ENCODE measurements at places on chromosomes 11 and 22. TPM values are rescaled to one million over a fixed set of nuclear protein-coding genes. Genes with fewer than 3 reads are reported as not detected.

Gene DAGLA
- total RNA-seq: 20.3 TPM

Gene CNGA4
- not detected for total RNA-seq

Gene THRSP
- not detected for total RNA-seq

Gene PHETA2
- 15.2 TPM for total RNA-seq

Gene UPK3A
- total RNA-seq: not detected

Gene MMP11
- 1.7 TPM for total RNA-seq

Gene LAYN
- 8.6 TPM for total RNA-seq

Gene SCARF2
- 9.8 TPM for total RNA-seq

Gene FGF3
- not detected for total RNA-seq

Gene OR10A2
- not detected for total RNA-seq

Gene UFD1
- total RNA-seq: 57.2 TPM

Gene OR52I1
- total RNA-seq: not detected

Gene RASSF7
- total RNA-seq: 238 TPM

GRCh38 chr11:73155102-73155501 is 13.0 kb upstream of the FCHSD2 start:
- no peak for DNase-seq

DNA sequence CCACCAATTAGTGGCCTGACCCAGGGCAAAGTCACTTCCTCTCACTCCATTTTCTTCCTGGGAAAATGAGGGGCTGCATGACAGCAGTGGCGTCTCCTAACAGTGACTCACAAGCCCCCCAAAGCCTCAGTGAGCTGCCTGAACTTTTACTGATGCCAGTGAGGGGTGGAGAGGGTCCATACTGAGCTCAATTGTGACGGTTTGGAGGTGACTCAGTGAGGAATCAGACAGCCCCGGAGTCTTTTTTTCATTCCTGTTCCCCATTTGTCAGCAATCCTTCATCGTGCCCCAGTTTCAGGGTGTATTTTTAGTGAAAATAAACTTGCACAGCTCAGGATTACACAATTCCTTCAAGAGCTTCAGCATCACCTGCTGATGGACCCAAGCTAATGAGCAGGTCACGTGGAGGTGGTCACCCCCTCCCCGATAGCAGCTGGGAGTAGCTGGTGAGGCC is 30.1 kb upstream of the RASD2 start:
- no peak for DNase-seq

- peak; percentile 32 for DNase-seq
Measured at GRCh38 chr22:28917747-28918549, 34.6 kb downstream of the ZNRF3 start.

DNA sequence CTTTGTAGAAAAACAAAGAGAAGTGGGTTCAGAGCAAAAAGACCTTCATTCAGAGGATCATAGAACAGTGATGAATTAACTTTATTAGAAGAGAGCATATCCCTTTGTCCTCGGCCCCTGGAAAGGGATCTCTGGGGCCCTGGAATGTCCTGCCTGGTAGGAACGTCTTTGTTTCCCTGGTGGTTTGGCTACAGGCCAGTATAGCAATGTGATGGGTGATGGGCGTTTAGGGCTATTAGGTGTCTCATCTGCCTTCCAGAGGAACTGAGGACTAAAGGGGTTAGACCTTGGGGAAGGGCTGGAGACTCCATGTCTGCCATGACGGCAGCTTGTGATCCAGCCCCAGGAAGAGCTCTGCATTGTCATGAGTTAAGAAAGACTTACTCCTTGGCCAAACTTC is 9.1 kb downstream of the APOL4 start:
- no peak for DNase-seq

DNA sequence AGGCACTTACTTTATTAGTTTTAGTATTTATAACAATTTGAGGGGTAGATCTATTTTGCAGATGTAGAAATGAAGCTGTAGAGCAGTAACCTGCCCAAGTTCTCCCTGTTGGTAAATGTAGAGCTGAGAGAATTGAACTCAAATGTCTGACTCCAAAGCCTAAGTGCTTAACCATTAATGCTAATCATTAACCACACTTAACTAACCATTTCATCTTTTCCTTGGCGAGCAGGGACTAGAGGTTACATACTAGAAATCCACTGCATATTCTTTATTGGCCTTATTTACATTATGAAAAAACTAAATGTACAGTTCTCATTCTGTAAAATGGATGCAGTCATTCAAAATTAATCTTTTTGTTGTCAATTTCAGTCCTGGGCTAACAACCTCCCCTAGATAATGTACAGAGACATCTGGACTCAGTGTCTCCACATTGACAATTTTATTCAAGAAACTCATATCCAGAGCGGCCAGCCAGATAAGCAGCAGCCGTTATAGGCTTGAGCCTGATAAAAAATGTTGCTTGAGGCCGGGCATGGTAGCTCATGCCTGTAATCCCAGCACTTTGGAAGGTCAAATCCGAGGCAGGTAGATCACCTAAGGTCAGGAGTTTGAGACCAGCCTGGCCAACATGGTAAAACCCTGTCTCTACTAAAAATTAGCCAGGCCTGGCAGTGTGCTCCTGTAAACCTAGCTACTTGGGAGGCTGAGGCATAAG is 76.7 kb upstream of the PICALM start:
- DNase-seq: no peak

DNA sequence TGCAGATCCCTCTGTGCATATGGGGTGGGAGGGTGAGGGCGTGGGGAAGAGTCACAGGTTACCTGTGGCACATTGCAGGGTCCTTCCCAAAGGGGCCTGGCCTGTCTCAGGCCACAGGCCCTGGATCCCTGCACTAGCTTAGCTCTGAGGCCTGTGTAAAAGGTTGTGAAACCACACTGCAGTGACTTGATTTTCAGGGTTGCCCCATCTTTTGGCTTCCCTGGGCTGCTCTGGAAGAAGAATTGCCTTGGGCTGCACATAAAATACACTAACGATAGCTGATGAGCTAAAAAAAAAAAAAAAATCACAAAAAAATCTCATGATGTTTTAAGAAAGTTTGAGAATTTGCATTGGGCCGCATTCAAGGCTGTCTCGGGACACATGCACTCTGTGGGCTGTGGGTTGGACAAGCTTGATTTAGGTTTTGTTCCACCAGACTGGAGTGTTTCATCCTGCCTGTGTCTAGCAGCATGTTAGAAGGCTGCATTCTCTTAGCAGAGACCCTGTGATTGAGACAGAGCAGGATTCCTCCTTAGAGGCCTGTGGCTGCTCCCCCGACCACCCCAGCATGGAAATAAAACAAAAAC is 35.9 kb upstream of the TREH start:
- DNase-seq: no peak

DNA sequence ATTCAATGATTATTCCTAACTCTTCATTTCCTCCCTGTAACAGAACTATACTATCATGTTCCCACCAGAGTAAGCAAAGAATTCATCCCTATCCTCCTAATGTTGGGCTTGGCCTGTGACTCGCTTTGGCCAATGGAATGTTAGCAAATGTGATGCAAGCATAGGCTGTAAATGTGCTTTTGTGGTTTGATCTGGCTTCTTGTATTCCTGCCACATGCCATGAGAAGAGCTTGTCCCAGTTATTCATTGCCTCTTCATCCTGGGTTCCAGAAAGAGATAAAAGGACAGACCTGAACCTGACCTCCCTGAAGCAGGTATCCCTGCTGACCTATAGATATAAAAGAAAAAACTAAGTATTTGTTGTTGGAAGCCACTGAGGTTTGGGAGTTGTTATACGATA is 51.0 kb downstream of the SYTL2 start:
- DNase-seq: no peak

- DNase-seq: peak; percentile 1
Measured at GRCh38 chr22:30873086-30873650, 95.4 kb downstream of the MORC2 start.

GRCh38 chr22:46931881-46932280 is 169.4 kb downstream of the TBC1D22A start:
- DNase-seq: no peak

GRCh38 chr22:26949193-26949592 is 291.8 kb downstream of the MIAT start:
- DNase-seq: no peak

- DNase-seq: no peak
Measured at GRCh38 chr22:21966643-21967516, 14.2 kb upstream of the PPM1F start.

DNA sequence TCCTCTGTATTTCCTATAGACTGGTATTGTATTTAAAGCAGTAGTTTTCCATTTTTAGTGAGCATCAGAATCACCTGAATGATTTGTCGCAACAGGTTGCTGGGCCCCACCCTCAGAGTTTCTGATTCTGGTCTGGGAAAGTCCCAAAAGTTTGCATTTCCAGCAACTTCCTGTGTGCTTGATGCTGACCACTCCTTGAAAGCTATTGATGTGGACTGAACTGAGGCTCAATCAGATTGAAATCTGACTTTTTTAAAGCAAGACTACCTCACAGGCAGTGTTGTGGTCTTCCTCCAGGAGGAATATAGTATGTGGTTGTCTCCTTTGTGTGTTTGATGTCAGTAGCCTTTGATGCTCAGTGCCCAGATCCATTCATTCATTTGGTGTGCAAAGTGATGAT is 17.2 kb upstream of the MPZL2 start:
- no peak for DNase-seq

DNA sequence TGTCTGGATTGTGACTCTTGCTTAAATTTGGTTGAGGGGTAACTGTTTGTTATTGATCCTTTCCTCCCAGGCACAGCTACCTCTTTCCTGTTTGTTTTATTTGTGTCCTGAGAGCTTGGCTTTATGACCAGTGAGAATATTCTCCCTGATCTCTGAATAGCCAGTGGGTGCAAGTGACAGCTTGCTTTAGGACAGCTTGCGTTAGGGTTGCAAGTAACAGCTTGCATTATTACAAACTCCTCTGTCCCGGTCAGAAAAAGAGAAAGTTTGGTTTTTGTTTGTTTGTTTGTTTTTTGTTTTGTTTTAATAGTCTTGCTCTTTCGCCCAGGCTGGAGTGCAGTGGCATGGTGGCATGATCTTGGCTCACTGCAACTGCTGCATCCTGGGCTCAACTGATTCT is 3.3 kb upstream of the KLHL22 start:
- DNase-seq: no peak

DNA sequence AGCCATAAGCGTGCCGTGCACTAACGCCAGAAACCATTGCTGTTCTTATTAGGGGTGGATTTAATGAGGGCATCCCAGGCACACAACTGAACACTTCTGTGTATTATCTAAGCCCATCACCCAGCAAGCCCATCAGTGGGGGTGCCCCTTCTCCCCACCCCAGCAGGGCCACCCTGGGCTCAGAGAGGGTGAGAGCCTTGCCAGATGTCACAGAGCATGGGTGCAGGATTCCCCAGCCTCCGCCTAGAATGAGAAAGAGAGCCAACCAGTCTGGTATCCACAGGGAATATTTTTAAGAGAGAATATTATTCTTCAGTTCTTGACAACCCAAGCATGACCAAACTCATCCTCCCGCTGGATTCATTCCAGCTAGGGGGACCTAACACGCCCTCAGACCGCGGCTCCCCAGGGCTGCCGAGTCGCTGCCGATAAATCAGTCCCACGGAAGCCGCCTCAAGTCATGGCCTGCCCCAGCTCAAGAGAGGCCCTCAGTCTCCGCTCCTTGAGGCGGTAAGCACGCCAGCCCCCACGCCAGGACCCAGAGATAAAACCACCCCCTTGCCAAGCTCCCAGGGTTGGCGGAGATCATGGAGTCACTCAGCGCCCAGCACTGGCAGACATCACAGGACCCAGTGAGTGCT is 47.2 kb downstream of the MN1 start:
- DNase-seq: no peak

DNA sequence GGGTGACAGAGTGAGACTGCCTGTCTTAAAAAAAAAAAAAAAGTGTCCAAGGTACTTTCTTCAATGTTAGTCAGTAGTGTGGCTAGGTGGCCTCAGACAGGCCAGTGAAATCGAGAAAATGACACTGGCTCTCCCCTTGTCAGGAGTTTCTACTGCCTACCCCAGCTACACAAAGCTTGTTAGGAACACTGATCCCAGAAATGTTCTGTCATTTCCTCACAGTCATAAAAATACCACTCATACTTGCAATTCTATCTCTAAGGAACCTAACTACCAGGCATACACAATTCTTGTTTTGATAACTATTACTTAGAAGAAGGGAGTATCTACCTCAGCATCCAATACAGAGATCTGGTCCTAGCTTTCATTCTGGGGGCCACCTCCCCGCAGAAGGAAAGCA is 31.3 kb downstream of the ATP6V1E1 start:
- no peak for DNase-seq

DNA sequence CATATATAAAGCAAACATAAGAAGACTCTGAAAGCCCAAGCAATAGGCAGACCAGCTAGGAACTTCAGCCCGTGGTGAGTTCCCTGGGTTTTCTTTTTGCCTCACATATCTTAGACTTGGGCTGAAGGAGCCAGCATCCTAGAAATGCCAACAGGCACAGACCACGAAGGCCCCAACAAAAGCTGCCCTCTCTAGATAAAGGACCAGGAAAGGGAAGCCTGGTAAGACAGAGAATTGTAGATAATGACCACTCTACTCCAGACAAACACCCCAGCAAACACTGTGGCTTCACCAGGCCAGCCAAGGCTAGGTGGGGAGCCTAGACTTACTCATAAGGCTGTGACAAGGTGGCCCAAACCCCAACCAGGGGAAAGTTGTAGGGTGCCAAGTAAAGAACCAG is 11.2 kb downstream of the GAL start:
- DNase-seq: no peak

- peak; percentile 17 for DNase-seq
Measured at GRCh38 chr22:24807284-24807950, 1.4 kb downstream of the SGSM1 start.

DNA sequence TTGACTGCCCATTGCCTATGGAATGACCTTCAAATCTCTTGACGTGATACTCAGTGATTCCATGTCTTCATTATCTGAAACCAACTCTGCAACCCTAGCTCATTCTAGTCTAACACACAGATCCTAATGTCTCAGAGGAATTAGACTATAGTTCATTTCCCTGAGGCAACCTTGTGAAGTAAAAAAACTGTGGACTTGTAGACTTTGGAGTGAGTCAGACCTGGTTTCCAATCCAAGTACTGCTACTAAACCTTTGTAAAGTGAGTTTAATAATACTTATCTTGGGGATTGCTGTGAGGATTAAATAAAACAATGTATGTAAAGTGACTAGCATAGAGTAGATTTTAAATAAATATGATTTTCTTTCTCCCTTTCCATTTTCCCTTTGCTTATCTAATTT is 226.1 kb downstream of the BLID start:
- DNase-seq: no peak

GRCh38 chr22:33920197-33920540 is at the start of gene LARGE1:
TSS of gene LARGE1 (minus strand) at chr22:33920476.
- peak; percentile 46 for DNase-seq

DNA sequence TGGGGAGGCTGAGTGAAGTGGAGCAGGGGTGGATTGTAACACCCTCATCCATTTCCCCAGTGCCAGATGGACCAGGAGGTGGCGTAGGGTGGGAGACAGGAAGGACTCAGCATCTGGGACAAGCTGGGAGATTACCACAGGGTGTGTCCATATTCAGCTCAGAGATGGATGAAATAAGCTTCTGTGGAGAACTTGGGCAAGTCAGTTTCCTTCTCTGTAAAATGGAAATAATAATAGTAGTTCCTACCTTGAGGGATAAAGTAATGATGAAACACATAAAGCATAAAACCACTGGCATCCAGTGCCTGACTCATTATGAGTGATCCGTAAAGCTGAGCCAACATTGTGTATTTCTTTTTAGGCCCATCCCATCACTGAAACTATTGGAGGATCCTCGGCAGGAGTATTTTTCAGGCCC is 607 bp upstream of the ROBO4 start:
- DNase-seq: no peak

GRCh38 chr11:56045538-56045937 is 18.1 kb downstream of the OR5AS1 start:
- no peak for DNase-seq

All from transverse colon (tissue), 4 donors.